ENCODE measurements at places on chromosomes 3 and 15.
A peak's percentile ranks its signal among the peaks of the same experiment; 100 is the strongest.

GRCh38 chr15:99441871-99442251 lies 123.9 kb upstream of the MEF2A start:
- no peak for DNase-seq

DNA sequence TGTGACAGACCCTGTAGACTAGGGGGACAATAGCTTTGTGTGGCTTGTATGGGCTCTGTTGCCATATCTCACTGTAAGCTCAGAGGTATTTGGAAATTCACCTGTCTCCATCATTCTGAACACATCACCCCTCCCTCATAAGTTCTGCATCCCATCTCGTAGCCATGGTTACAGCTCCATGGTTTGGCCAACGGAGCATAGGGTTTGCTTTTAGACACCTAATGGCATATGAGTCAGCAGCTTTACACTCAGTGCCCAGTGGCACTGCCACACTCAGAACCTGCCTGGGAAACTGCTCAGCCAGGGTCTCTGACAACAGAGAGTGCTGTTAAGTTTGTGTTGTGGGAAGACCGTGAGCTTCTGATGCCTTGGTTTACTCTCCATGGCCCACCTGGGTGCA lies 67.3 kb downstream of the CCK start:
- DNase-seq, result no peak

- DNase-seq, result no peak
Measured at GRCh38 chr3:150610785-150611184, 7.7 kb downstream of the SELENOT start.

DNA sequence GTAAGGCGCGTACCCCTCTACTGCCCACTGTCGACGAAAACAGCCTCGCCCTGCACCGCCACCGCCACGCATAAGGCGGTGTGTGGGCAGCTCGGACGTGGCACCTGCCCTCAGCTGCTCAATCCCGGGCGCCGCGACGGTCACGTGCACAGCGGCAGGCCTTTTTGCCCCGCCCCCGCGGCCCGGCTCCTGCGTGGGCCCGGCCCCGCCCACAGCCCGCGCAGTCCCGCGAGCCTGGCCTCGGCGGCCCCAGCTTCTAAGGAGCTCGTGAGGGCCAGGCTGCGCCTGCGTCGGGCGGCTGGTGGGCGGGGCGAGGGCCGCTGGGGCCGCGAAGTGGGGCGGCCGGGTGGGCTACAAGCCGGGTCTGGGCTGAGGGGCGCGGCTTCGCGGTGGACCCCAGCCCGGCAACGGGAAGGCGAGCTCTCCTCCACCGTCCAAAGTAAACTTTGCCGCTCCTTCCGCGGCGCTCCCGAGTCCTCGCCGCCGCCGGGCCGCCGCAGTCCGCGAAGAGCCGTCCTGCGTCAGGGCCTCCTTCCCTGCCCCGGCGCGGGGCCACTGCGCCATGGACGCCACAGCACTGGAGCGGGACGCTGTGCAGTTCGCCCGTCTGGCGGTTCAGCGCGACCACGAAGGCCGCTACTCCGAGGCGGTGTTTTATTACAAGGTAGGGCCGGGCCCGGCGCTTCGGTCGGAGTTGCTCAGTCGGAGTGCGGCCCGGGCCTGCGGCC lies at the start of gene CAPN7:
Gene CAPN7, plus strand, starts transcription at position 313 of the 728 bp plus-strand sequence. Its CDS starts 250 bp downstream, at position 563.
- peak; percentile 97 for DNase-seq

- DNase-seq, result no peak
Measured at GRCh38 chr3:94433811-94434210, 370.9 kb downstream of the NSUN3 start.

- no peak for DNase-seq
Measured at GRCh38 chr3:31713816-31714215, 181.1 kb downstream of the STT3B start.

DNA sequence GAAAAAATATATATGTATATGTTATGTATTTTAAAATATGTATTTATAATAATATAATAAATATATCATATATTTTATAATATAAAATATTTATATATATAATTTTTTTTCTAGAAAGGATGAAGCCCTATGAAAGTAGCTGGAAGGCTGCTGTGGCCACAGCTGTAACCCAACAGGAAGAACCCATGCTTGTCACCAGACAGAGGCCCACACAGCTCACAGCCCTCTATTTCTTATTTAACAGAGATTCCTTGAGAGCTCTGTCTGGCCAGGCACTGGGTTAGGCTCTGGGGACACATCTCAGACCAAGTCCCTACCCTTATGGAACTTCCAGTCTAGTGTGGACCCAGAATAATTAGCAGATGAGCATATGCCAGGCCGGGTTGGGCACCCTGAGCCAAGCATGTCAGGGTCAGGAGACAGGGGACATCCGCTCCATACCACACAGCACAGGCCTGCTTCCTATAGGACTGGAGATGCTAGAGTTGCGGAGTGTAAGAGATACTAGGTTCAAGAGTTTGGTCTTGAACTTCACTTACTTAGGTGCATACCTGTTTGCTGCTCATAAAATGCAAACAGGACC lies 20.5 kb downstream of the MGLL start:
- no peak for DNase-seq
